ENCODE measurements at places on chromosomes 16 and 17.

GRCh38 chr17:44360144-44360533, 3.5 kb downstream of the FAM171A2 start:
- no peak for DNase-seq

GRCh38 chr17:66276328-66276937, 26.0 kb upstream of the PRKCA start:
- DNase-seq, result no peak

- DNase-seq, result no peak
Measured at GRCh38 chr16:84032458-84033178, 10.0 kb downstream of the SLC38A8 start.

- no peak for DNase-seq
Measured at GRCh38 chr17:76992891-76993290, 124.7 kb downstream of the MGAT5B start.

GRCh38 chr17:81563861-81564586, 11.9 kb upstream of the FAAP100 start:
- no peak for DNase-seq

DNA sequence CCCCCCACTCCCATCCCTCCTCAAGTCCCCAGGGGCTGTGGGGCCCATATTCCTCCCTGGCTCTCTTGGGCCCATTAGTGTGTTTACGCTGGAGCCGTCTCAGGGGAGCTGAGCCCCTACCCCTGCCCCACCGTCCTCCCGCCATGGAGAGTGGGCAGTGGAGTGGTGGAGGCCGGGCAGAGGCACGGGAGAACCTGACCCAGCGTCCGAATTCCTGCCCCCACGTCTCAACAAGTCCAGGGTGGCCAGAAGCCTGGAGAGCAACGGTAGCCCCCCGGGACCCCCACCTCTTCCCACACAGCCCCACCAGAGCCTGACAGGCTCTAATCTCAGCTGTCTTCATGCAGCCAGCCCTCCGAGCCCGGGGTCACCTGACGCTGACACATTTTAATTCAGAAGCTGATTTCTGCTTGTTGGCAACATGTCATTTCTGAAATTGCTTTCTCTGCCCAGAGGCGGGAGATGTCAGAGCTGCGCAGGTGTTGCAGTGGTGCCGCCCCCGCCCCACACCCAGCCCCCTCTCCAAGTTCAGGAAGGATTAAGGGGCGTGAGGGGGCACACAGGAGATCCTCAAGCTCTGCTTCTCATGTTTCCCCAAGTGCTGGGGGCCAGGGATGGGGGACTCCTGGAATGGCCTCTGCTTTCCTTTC, 32.6 kb downstream of the WNT9B start:
- no peak for DNase-seq

- no peak for DNase-seq
Measured at GRCh38 chr16:54341892-54342776, 55.5 kb upstream of the IRX3 start.

DNA sequence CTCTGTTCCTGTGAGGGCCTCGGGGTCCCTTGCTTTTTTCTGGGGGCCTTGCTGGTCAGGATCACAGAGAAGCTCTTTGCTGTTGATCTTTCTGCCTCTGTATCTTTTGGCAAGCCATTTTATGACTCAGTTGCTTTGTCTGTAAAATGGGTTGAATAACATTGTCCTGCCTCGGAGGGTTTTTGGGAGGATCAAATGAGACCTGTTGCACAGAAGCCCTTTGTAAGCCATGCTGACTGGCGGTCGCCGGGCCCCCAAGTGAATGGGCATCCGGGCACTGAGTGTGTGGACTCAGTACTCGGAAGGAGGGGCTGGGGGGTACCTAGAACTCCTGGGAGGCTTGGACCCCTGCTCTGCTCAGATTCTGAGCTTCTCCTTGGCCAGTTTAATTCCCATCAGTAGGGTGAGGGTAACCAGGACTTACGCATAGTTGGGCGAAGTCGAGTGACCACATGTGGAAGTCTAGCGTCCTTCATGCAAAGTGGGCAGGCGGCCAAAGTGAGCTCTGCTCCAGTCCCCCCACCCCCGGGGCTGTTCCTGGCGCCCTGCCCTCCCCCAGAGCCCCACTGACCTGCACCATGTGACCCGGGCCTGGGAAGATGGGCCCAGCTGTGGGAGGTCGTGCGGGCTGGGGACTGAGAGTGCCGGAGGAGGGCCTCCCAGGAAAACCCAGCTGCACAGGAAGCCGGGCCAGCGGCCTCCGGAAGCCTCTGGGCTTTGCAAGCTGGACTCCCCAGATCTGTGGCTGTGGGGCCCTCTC, 284.0 kb downstream of the SEC14L1 start:
- DNase-seq, result no peak

DNA sequence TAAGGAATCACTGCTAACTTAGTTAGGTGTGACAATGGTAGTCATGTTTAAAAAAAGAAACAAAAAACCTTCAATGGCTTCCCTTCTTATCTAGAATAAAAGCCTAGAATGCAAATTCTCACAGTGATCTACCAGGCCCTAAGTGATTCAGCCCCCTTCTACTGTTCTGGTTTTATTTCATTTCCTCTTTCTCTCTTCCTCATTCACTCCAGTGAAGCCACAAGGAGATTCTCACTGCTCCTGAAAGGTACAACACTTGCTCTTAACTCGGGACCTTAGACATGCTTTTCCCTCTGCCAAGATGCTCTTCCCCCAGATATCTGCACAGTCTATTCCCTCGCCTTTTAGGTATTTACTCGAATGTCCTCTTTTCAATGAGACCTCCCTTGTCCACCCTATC, 3.7 kb downstream of the PIGS start:
- DNase-seq, result no peak

DNA sequence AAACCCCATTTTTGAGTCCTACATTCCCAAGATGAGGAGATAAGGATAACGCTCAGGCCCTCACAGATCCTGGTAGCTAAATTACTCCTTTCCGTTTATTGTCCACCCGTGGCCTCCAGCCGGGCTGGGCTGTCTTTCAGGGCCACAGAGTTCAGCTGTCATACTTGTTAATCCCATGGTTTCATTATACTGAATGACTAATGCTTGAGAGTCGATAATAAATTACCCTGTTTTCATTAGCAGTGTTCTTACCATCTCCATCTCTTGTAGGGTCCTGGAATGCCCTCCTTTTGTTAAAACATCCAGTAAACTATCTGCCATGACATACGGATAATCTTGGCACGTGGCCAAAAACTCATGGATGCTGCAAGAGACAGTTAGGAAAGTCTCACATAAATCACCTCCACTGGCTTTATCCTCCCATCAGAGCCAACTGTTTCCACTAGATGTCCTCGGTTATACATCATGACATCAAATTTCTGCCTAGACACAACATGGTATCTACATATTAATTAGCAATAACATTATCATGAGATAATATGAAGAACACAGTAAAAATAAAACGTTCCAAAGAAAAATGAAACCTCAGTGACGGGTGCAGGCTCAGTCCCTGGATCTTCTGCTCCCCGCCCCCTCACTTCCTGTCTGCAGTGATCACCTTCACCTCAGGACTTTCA, 45.3 kb downstream of the BRD7 start:
- no peak for DNase-seq

DNA sequence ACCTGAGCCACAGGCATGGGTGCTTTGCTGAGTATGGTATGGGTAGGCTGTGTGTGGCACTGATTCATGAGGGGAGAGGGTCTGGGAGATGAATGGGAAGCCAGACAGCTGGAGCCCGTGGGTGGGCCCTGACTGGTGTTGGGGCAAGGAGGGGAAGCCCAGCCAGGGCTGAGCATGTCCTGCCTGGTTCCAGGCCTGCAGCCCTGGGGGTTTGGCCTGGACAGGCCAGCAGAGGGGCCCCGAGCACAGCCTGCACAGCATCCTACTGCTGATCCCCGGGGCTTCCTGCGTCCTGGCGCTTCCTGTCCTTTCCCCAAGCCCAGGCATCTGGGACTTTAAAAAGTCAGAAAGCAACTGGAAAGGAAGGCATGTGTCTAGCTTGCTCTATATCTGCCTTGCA, 4.6 kb upstream of the MVD start:
- no peak for DNase-seq
